Stimulated activated naive CD4-positive, alpha-beta T cell treated with Interleukin-2 at 50 U/mL for 16 hours (primary cell): ENCODE measurements at places on chromosomes 3 and 15.
A peak's percentile ranks its signal among the peaks of the same experiment; 100 is the strongest.

- DNase-seq: peak; percentile 38
Measured at GRCh38 chr3:71360764-71361163, 222.8 kb downstream of the FOXP1 start.

GRCh38 chr15:28994831-28995596 lies 109.2 kb downstream of the APBA2 start:
- DNase-seq: no peak

DNA sequence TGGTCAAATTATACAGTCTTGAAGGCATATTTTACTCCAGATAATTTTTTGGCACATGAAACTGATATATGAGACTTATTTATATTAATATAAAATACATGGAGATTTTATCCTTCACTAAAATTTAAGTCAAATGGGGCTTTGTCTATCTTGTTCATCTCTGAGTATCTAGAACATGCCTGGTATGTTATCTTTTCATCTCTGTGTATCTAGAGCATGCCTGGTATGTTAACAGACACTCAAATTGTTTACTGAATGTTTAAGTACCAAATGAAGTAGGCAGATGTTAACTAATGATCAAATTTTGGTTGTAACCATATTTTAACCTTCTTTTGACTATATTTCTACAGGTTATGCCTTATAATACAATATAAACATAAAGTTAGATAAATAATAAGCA lies 7.7 kb downstream of the GTF2A2 start:
- no peak for DNase-seq

- DNase-seq: no peak
Measured at GRCh38 chr15:66560856-66561525, 4.8 kb downstream of the LCTL start.

GRCh38 chr3:152395764-152396163 lies 127.0 kb downstream of the MBNL1 start:
- no peak for DNase-seq

- DNase-seq: no peak
Measured at GRCh38 chr3:107028626-107029025, 348.6 kb upstream of the CCDC54 start.

DNA sequence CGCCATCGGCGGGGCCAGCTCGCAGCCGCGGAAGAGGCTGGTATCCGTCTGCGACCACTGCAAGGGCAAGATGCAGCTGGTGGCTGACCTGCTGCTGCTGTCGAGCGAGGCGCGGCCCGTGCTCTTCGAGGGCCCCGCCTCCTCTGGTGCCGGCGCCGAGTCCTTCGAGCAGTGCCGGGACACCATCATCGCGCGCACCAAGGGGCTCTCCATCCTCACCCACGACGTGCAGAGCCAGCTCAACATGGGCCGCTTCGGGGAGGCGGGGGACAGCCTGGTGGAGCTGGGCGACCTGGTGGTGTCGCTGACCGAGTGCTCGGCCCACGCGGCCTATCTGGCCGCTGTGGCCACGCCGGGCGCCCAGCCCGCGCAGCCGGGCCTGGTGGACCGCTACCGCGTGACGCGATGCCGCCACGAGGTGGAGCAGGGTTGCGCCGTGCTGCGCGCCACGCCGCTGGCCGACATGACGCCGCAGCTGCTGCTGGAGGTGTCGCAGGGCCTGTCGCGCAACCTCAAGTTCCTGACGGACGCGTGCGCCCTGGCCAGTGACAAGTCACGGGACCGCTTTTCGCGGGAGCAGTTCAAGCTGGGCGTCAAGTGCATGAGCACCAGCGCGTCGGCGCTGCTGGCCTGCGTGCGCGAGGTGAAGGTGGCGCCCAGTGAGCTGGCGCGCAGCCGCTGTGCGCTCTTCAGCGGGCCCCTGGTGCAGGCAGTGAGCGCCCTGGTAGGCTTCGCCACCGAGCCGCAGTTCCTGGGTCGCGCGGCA lies 1.8 kb downstream of the TLNRD1 start:
- DNase-seq: no peak

GRCh38 chr3:5607581-5607980 lies 420.1 kb downstream of the EDEM1 start:
- DNase-seq: no peak
